ENCODE measurements at places on chromosomes 7 and 10. TPM values are rescaled to one million over a fixed set of nuclear protein-coding genes. Genes with fewer than 3 reads are reported as not detected.

Gene UBN2
- polyA plus RNA-seq = 20.1 TPM

Gene SOSTDC1
- polyA plus RNA-seq = 33.0 TPM

Gene MMS19
- polyA plus RNA-seq = 92.1 TPM

Gene CCDC172
- polyA plus RNA-seq = not detected

Gene COL26A1
- 5.9 TPM for polyA plus RNA-seq

Gene NMT2
- 27.2 TPM for polyA plus RNA-seq

GRCh38 chr10:17644485-17644943 lies 563 bp downstream of the STAM start:
- DNase-seq = no peak

DNA sequence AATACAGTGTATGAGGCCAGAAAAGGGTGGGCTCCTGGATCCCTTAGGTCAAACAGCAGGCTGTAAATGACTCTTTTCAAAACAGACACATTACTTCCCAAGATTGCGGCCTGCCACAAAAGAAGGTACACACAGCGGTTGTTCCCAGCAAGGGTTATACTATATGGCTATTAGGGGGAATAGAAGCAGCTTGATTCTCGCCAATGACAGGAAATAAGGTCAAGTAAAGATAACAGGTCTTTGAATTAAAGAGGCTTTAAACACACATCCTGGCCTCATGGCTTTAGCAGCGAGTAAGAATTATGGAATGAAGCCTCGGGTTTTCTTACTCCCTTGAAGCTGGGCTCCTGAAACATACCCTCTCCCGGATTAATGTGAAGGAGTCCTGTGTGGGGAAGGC lies 58.3 kb downstream of the CYP26A1 start:
- no peak for DNase-seq

- no peak for DNase-seq
These were observed 189.8 kb downstream of the HECW1 start for GRCh38 chr7:43302211-43302711.

- DNase-seq = no peak
These were observed 25.7 kb upstream of the FAM133B start for GRCh38 chr7:92615861-92616260.

- no peak for DNase-seq
These were observed 16.6 kb downstream of the BAG3 start for GRCh38 chr10:119667562-119668328.

DNA sequence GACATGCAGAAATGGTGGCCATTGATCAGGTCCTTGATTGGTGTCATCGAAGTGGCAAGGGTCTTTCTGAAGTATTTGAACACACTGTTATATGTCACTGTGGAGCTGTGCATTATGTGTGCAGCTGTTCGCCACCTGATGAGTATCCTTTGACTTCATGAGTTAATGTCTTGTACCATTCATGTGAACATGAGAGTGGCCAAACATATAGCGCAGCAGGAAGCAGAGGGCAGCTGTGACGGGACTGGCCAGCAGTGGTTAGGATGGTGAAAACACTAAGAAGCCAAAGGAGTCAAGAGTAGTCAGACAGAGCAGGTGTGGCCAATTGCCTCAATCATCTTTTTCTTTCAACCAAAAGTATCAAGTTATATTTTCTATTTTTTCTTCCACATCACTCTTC lies 167.4 kb downstream of the IMMP2L start:
- DNase-seq = no peak

DNA sequence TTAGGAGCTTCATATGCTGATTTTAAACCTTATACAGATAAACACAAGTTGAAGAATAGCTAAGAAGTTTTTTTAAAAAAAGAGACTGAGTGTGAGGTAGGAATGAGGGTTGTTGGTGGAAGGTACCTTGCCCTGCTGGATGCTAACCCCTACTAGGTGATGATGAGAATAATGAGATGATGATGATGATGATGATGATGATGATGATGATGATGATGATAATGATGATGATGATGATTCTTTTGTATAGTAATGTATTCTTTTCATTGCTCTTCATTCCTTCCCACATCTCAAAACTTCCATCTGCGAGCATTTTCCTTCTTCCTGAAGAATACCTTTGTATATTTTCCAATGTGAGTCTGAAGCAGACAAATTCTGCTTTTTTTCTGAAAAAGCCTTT lies 14.1 kb upstream of the TMEM273 start:
- no peak for DNase-seq

DNA sequence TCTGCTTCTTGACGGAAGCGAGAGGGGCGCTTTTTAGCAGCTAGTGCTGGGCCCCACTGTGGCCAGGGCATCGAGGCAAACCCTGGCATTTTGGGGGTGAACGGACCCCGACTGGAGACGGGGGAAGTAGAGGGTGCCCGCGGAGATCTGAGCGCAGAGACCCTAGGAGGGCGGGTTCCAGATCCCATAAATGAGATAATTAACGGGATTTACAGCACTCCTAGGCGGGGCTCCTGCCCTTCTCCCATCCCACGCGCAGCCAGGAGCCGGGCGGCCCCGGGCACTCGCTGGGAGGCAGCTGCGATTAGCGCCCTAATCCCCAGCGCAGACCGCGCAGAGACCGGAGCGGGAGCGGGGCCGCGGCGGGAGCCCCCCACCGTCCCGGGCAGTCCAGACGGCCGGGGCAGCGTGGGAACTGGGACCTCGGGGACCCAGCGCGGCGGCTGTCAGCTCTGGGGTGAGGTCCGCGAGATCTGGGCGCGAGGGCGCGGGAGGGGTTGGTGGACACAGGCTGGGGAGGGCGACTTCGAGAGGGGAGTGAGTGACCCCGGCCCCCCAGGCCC lies 735 bp downstream of the JCAD start:
- DNase-seq = no peak

DNA sequence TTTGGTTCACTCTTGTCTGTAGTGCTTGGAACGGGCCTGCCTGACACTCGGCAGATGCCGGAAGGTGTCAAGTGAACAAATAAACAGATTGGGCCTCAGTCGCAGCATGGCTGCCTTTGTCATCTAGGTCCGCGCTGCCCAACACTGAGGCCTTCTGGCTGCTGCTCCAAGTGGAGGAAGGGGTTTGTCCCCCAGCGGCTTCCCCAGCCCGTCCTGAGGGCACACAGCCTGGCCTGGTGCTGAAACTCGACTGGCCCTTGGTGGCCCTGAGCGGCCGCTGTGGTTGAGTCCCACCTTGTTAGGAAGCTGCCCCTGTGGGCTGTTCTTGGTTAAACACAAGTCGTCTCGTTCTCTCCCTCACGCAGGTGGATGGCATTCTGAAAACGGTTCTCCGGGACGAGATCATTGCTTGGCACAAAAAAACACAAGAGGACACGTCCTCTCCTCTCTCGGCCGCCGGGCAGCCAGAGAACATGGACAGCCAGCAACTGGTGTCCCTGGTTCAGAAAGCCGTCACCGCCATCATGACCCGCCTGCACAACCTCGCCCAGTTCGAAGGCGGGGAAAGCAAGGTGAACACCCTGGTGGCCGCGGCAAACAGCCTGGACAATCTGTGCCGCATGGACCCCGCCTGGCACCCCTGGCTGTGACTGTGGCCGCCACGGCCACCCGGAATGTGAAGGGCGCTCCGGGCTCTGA lies 132.1 kb downstream of the SMURF1 start:
- no peak for DNase-seq

DNA sequence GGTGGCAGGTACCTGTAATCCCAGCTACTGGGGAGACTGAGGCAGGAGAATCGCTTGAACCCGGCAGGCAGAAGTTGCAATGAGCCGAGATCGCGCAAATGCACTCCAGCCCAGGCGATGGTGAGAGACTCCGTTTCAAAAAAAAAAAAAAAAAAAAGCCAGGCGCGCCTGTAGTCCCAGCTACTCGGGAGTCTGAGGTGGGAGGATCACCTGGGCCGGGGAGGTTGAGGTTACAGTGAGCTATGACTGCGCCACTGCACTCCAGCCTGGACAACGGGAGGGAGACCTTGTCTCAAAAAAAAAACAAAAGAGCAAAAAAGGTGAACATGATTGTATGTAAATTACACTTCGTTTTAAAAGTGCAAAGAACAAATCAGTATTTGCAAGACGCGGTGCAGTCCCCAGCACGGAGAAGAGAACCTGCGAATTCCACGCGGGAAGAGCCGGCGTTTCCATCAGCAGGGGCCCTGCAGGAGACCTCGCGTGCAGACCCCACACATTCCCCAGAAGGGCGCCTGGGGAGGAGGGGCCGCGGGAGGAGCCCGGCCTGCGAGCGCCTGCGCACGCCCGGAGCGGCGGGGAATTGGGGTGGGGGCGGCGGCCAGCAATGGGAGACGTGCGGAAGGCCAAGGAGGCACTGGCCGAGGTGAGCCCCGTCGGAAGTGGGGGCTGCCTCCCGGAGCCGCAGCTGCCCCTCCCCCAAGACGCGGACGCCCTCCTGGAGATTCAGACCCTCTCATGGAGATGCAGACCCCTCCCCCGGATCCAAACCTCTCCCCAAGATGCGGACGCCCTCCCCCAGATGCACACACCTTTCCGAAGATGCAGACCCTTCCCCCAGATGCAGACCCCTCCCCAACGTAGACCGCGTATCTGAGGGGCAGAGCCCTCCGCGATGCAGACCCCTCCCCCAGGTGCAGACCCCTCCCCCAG lies 16.7 kb upstream of the SUN1 start:
- no peak for DNase-seq

DNA sequence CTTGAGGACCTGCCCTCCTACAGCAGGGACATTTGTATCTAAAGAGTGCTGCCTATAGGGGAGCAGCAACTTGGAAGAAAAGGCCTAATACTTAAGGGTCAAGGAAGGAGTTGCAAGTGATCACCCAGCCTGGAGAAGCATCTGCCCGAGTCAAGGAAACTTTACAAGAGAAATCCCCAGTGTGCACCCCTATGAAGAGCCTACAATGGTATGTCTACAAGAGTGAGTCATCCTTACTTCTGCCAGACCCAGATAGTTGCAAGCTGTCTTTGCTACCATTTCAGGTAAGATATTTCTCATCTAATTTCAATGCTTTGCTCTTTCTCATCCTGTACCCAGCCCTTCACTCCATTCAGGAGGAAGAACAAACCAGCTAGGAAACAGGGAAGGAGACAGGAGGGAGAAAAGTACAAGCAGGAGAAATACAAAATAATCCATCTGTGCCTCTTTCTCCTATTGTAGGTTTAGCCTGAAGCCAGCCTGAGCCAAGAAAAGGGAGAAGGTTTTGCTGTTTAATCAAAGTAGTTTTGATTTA lies 34.4 kb upstream of the AGR3 start:
- no peak for DNase-seq

DNA sequence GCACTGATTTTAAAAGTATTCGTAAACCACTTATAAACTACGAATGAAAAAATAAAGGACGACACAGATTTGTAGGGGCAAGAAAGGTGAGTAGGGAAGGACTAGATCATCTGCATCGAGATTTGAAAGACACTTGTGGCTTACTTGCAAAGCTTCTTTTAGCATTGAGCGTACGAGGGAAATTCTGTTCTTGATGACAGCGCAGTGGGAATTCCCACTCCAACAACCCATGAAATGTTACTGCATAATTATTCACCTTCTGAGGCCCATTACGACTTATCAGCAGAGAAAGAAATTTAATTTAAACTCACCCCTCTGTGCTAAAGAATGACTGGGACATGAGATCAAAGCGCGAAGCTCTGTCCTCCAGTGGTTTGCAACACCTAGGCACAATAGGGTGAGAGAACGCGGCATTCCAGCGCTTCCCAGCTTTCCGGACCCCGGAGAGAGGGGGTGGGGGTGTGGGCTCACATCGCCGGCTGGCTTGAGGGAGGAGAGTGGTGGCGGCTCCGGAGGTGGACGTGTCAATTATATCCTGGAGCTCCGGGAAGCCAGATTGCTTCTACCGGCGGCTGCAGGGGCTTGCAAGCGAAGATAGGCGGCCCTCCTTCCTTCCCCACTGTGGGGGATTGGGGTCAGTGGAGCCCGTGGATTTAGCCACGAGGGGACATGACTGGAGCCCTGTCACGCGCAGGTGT lies 10.3 kb downstream of the SP8 start:
- DNase-seq = no peak
